GM12864 (cell line): ENCODE measurements at places on chromosomes 11 and 22.

DNA sequence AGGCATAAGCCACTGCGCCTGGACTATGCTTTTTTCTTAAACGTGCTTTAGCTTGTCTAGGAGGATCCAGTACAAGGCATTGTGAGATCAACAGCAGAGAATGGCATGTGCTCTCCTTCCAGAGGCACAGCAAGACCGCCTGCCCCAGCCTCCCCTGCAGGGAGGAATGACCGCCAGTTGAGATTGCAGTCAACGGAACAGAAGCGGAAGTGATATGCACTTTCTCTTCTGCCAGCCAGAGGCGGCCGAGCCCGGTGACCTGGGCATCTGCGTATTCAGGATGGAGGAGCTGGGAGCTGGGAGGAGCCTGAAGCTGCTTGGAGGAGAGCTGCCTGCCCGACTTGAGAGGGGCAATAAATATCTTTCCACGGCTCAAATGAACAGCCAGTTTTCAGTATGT, 243.0 kb downstream of the CTTN start:
- no peak for DNase-seq

DNA sequence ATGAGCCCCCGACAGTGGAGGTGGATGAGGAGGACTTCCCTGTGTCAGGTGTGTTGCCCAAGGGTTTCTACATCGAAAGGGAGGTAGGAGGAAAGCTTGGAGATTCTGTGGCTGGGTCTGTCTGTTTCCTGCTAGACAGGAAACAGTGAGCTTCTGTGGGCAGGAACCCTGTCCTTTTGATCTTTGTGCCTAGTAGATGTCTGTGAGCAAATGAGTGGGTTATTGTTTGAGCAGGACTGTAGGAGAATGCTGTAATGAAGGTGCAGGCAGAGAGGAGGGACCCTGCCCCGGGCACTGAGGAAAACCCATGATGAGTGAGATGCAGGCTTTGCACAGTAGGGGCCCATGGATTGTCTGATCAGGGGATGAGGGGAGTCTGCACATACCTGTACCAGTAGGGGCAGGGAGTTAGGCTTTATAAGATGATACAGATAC, 14.0 kb downstream of the USP35 start:
- no peak for DNase-seq

GRCh38 chr11:119189393-119189792, 4.1 kb downstream of the NHERF4 start:
- DNase-seq: no peak

DNA sequence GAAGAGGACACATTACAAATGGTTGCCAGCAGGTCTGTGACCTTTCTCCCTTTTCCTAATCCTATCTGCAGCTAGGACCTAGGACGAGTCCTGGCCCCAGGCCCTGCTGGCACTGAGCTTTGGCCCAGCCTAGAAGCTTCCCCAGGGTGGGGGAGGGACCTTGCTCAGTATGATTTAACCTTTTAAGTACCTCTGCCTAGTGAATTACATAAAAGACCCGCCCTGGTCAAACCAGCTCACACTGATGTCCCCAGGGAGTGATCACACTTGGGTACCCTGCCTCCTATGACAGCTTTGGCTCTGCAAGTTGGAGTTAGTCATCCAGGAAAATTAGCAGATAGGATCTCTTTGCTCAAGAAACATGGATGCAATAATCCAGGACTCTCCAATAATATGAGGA, 21.9 kb downstream of the ASCC2 start:
- DNase-seq: no peak

GRCh38 chr22:19547620-19548019, 23.4 kb upstream of the CLDN5 start:
- DNase-seq: no peak

- no peak for DNase-seq
Measured at GRCh38 chr11:211295-211694, 3.8 kb downstream of the RIC8A start.

GRCh38 chr11:12284316-12285050, 92.9 kb upstream of the PARVA start:
- no peak for DNase-seq
